ENCODE measurements at places on chromosomes 4 and X.

DNA sequence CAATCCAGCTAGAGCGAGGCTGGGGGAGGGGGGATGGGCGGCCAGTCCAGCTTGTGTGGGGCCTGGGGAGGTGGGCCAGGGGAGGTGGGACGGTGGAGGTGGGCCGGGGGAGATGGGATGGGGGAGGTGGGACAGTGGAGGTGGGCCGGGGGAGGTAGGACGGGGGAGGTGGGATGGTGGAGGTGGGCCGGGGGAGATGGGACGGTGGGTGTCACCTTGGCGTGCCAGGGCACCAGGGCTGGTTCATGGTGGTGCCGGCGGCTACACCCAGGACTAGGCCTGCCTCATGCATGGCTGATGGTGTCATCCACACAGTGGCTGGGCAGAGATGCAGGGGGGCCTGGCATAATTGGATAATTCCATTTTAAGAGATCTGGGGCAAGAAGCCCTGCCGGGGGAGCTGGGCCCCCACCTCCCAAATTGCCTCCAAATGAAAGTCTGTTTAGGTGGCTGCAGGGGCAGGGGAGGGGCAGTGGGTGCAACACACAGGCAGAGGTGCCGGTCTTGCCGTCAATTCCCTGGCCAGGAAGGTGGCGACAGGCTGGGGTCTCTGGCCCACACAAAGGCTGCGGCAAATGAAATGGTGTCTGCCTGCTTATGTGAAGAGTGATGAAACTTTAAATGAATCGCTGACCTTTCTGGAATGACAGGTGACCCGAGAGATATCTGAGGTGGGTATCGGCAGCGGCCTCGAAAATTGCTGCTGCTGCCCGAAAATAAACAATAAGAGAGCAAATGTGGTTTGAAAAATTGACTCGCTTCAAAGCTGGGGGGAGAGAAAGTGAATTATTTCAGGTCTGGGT, 82.1 kb downstream of the FAM53A start:
- DNase-seq, result no peak

DNA sequence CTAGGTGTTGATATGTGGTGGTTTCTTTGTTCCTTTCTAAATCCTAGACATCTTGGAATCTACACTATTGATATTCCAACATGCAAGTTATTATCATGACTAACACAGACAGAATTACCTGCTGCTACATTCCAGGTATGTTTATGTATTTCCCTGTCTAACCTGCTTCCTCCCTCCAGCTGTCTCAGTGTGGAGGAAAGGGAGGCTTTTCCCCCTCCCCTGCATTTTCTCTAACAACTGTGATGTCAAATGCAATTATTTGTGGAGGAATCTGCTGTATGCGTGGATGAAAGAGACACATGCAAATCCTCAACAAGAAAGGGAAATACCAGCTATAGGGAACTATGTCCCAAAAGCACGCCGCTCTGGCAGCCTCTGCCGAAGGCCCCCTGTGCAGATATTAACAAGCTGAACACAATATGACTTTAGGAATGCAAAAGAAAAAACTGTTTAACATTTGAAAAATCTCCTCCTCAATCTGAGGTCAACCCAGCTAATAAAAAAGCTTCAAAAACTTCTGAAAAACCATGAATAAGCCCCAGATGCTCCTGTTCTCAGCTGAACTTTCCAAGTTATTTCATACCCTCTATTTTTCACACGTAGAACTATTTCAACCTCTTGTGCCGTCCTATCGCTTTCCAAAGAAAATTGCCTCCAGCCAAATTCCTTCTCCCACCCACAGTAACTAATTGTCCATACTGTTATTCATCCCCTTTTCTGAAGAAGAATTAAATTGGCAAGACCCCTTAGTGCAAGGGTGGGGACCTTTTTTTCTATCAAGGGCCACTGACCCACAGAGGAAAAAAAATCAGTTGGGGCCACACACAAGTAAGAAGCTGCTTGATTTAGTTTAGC, 225.1 kb upstream of the GPC4 start:
- DNase-seq, result no peak

- no peak for DNase-seq
These were observed 34.4 kb downstream of the VEGFC start for GRCh38 chr4:176758323-176758722.

DNA sequence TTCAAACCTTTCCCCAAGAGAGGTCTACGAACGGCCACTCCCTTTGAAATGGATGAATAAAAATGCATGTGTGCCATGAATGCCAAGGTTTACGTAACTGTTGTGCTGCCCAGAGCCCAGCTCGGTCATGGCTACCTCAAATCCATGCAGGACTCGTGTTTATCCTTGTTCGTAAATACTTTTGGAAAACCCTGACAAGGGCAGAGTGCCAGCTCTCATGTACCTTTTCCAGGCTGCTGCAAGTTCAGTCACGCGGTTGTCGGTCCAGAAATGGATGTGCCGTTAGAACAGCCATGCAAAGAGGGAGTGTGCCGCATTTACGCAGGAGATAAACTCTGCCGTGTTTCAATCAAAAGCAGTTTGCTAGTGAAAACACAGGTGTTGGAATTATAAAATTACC, 123.4 kb downstream of the AMELX start:
- no peak for DNase-seq

DNA sequence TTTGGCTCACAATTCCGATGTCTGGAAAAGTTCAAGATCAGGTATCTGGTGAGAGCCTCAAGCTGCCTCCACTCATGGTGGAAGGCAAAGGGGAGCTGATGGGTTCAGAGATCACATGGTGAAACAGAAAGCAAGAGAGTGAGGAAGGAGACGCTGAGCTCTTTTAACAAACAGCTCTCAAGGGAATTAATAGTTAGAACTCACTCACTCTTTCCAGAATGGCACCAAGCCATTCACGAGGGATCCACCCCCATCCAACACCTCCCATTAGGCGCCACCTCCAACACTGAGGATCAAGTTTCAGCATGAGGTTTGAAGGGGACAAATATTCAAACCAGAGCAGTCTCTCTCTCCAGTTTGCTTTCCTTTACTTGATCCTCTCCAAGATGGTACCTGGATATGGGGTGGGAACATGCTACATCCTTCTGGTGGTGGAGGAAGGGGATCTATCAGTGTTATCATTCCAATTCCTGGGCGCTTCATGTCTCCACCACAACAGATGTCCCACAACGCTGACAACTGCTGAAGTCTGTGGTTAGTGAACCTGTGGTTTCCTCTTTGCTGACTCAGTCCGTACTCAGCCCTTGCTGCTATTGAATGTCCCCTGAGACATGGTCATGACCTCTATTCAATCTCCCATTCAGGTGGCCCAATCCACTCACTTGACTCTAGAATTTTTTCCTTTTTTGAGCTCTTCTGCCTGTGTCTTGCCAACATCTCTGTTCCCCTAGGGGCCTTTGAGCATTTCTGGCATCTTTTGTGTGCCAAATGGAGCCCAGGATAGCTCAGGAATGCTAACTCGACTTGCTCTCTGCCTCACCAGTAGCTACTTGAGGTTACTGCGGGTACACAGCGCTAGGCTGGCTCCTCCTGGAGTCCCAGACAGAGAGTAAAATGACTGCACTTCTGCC, 395.2 kb downstream of the MID1IP1 start:
- no peak for DNase-seq

GRCh38 chr4:182765987-182766856, 151.0 kb downstream of the DCTD start:
- no peak for DNase-seq

Data from renal cortex interstitium (tissue), 15 donors.